ENCODE measurements at places on chromosomes 3 and 15.

DNA sequence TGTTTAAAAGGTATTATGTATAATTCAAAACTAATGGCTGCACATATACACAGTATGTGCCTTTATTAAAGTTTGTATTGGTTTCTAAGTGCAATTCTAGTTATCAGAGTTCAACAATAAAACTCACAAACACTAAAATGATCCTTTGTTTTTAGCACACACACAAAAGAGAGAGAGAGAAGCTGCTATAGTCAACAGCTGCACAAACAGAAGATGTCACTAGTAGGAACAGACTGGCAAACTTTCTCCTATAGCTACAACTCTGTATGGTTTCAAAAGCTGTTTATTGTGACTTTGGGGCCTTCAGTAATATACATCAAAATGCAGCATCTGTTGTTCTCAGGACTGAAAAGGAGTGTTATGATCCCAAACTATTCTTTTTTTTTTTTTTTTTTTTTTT, 6.1 kb downstream of the SECISBP2L start:
- DNase-seq: no peak

DNA sequence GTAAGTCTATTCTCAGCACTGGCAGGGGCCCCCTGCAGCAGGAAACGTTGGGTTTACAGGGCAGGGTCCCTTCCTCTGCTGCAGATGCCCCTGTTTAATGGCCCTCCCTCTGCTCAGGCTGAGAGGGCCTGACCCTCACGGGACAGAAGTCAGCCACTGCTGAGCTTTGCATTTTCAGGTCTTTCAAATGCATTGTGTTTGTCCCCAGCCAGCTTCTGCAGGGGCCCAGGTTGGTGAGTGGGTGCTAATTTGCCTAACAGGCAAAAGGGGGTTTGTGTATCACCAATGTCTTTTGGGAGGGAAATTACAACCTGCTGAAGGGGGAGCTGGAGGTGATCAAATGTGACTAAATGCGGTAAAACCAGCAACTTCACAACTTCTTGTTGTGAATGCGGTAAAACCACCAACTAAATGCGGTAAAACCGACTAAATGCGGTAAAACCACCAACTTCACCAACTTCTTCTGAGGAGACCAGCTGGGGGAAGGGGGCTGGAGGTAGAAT, 44.8 kb upstream of the UBE2E1 start:
- no peak for DNase-seq

DNA sequence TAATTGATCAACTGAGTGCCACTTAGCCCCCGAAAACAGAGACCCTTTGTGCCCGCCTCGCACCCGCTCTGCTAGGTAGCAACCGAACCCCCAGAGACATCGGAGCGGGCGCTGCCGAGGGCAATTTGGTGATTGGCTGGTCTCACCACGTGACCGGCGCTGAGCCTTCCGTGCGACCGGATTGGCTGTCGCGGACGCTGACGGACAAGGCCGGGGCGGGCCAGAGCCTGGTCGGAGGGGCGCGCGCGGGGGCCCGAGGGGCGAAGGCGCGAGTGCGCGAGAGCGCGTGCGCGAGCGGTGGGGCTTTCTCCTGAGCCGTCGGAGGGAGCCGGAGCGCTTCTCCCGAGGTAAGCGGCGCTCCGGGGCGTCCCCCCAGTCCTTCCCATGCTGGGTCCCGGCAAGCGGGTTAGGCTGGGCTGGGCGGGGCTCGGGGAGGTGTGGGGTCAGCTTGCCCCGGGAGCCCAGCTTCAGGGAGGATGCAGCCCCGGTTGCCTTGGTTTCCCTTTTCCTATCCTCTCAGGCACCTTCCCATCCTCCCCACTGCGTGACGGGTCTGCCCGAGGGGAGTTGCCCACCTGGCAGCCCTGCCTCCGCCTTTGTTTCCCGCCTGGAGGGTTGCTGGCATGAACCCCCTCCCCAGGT, at the start of gene TMEM108:
Gene TMEM108, plus strand, starts transcription at position 303 of the 642 bp plus-strand sequence.
- no peak for DNase-seq

DNA sequence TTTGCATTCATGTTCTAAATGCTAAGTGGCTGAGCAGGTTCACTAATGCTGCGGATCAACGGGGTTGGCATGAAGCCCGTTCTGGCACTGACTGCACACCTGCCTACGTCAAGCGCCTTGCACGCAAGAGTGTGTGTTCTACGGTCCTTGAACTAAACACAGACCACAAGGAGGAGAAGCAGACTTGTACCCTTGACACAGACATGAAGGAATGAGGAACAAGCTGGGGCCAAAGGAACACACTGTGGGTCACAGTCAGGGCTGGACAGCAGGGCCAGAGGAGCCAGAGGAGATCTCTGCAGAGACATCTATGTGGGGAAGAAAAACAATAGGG, 48.0 kb upstream of the LDHAL6B start:
- no peak for DNase-seq

DNA sequence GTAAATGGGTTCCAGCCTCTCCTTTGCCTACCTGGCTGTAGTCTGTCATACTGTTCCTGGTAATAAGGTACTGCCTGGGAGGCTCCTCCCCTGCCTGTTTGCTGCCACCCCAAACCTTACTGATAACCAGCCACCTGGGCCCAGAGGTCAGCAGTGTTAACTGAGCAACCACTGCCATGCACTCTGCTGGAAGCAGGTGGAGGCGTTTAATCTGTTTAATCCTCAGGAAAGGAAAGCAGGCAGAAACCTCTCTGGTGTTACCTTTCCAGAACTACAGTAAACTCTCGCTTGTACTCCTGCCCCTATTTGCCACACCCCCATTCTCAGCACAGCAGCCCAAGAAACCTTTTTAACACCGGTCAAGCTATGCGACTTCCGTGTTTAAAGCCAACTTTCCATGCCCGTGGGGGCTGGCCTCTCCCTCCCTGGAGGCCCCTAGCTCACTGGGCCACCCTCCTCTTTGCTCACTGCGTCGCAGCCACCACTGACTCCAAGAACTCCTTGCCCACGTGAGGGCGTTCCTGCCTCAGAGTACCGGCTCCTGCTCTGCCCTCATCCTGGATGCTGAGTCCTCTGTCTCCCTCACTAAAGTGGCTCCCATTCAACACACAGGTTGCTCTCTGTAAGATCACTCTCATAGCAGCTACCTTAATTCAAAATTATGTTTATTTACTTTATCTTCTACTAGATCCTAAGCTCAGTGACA, 8.3 kb downstream of the BDH1 start:
- DNase-seq: no peak

DNA sequence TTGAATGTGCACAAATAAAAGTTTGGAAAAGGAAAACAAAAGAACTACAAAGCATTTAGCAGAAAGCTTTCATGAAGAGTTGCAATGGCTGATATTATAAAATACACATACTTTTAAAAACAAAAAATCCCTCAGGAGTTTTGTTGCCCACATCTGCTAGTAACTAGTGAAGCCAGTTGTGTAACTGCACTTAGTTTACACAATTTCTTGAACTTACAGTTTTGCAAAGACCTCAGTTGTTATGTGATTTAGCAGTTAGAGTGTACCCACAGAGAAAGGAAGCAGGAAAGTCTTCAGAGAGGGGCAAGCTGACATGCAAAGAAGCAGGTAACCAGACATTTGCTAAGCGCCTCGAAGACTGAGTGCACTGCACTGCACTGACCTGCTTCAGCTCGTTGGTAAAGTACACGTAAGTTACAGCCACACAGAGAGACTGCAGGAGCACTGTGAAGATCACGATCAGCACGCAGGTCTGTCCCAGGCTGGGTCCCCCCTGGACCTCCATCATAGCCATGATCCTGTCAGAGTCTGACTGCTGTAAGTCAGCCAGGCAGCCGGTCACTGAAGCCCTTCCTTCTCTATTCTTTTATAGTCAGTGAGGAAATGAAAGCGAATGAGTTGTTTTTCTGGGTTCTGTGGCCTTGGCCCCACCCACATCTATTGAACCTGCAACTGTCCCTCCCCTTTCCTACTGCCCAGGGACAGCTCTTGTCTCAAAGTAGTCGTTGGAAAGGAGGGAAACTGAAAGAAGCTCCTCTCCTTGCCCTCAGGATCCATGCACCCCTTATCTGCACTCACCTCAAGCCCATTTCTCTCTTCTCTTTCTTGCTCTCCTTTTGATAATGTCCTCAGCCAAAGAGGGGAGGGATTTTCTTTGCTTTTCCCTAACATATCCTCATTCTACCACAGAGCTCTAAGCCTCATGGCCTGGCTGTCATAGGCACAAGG, at the start of gene TNFSF10:
Gene TNFSF10, minus strand, starts transcription at position 560 of the 948 bp plus-strand sequence. Its CDS starts 46 bp downstream, at position 514.
- DNase-seq: peak; percentile 25

GRCh38 chr3:170211668-170212067, 10.6 kb upstream of the PRKCI start:
- no peak for DNase-seq

- DNase-seq: no peak
Measured at GRCh38 chr3:19399836-19400235, 251.5 kb downstream of the KCNH8 start.

DNA sequence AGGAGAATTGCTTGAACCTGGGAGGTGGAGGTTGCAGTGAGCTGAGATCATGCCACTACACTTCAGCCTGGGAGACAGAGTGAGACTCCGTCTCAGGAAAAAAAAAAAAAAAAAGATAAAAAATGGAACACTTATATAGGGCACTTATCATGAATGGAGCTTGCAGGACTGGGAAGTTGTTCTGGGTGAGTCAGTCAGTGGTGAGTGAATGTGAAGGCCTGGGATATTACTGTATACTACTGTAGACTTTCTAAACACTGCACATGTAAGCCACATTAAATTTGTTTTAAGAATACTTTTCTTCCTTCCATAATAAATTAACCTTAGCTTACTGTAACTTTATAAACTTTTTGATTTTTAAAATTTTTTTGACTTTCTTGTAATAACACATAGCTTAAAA, 59.8 kb downstream of the SFMBT1 start:
- no peak for DNase-seq

DNA sequence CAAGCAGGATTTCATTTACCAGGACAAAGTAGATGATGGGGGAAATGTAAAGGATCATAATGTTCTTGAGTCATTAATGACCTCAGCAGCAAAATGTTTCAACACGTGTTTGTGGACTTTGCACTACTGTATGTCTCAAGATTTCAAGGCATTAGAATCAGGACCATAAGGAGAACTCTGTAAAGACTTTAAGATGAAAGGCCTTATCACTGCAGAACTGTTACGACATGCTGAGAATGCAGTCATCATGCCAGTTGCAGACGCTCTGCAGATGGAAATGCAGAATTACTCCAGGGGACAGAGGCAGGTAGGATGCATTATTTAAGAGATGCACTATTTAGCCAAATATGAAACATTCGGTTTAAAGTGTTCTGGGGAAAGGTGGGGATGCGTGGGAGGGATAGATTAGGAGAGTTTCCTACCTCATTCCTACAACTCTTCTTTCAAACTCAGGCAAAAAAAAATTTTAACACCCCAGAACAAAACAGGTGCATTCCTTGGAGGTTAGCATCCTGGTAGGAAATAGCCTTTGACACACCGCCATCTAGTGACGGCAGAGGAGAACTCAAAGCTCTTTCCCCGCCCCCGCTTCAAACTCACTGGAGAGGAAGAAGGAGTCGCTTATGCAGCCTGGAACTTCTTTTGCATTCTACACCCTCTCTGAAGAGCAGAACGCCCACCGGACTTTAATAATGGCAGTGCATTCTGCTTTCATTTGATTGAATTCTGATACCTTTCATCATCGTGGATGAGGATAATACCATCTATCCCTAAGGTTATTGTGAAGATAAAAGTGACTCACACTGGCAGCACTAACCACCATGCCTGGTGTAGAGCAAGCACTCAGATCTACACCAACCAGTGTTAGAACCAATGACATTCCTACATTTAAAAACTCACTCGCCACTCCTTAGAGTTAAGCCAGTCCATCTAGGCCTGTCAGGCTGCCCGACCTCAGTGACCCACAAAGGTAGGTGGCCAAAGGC, 43.1 kb upstream of the TOPAZ1 start:
- DNase-seq: peak; percentile 42

- DNase-seq: no peak
Measured at GRCh38 chr3:9778143-9779074, 8.7 kb upstream of the CAMK1 start.

DNA sequence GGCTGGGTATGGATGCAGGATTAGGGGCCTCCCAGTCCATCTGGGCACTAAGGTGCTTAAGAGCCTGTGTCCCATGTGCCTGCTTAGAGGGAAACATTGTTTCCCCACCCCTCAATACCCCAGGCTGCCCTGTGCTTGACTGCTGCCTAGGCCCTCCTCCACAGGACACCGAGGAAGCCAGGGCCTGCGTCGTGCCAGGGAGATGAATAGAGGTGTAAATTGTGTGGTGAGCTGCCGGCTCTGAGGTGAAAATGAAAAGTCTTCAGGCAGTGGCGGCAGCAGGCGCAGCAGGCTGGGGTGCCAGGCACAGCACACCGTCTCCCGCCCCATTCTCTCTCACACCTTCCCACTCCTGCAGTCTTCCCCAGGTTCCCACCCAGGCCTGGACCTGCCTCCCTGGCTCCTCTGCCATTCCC, 13.9 kb upstream of the GRM2 start:
- DNase-seq: no peak

DNA sequence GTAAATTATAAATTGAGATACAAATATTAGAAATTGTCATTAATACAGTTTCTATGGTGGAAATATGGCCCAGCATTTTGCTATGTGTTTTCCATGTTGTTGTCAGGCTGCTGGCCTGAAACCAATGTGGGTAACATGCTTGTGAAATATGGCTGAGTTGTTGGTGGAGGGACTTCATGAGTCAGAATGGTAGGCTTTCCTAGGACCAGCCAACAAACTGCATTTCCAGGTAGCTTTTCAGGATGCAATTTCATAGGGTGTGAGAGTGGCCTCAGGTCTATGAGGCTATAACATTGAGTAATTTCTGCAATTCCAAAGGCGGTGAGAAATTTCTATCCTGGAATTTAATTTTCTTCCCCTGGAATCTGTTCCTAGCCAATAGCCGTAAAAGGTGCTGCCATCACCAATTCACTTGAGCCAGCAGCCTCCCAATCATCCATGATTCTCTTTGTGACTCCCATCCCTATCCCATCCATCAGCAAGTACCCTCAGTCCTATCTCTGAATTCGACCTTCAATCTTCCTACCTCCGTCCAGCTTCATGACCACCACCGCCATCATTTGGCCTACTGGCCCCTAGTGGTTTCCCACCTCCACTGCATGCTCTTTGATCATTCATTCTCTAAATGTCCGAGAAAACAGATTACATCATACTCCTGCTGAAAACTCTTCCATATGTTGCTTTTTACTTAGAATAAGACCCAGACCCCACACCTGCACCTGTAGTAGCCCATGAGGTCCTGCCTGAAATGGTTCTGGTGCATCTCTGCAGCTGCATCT, 276.6 kb upstream of the CFAP20DC start:
- no peak for DNase-seq

GRCh38 chr15:53312707-53313106, 446.8 kb downstream of the WDR72 start:
- no peak for DNase-seq

GRCh38 chr3:133443649-133444422, 44.0 kb downstream of the BFSP2 start:
- no peak for DNase-seq

- DNase-seq: no peak
Measured at GRCh38 chr3:182135056-182135455, 423.3 kb downstream of the SOX2 start.

- DNase-seq: no peak
Measured at GRCh38 chr3:58642846-58643245, 23.7 kb downstream of the FAM3D start.

DNA sequence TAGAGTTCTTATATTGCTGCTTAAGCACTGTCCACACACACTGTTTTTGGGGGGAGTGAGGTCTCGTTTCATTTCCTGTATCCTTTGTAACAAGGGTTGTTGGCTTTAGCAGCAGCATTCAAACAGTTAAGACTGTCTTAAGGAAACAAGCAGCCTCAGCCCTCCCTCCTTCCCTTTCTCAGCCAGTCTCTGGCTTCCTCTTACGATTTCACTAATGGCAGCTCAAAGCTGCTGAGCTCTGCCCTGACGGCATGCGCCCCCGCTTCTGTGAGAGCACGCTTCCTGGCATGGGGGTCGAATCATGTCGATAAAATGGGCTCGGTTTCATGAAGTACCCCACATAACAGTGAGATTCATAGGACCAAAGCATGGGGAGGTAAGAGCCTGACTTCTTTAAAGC, 105.0 kb downstream of the KLHL25 start:
- DNase-seq: peak; percentile 45
